GM10248 (cell line): ENCODE measurements at places on chromosomes 11 and 22.
A peak's percentile ranks its signal among the peaks of the same experiment; 100 is the strongest.

- DNase-seq = no peak
Observed at GRCh38 chr22:25161916-25162530, 37.6 kb upstream of the CRYBB3 start.

DNA sequence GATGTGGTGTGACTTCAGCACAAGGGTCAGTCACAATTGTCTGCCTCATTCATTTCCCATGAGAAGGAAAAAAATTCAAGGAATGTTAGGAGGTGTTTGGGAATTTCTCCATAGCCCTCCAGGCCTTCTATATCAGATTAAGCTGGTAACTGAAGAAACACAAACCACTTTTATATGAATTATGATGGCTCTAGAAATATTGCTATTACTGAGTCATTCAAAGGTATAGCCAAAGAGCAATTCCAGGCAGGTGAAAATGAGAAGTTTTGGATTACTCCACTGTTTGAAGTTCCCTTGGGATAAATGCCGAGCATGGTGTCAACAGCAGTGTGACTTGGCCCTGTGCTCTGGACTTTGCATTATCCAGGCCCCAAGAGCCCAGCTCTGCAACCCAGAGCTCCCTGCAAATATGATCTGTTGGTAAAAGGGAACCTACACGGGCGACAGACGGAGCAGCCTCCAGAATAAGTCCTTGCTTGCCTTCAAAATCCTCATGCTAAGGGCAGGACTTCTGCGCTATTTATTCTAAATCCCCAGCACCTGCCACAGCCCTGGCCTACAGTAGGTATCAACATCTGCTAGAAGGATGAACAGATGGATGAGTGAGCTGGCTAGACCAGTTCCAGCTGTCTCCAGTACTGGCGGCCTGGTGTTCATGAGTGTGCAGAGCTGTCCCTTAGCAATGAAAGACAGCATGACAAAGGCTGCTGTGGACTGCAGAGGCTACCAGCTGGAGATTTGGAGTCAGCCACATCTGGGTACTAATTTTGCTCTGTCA lies 67.5 kb upstream of the ZBED5 start:
- DNase-seq = no peak

GRCh38 chr22:39239561-39240423 lies 5.0 kb downstream of the PDGFB start:
- DNase-seq = no peak

GRCh38 chr22:37601540-37602442 lies 6.8 kb upstream of the GGA1 start:
- DNase-seq = no peak

DNA sequence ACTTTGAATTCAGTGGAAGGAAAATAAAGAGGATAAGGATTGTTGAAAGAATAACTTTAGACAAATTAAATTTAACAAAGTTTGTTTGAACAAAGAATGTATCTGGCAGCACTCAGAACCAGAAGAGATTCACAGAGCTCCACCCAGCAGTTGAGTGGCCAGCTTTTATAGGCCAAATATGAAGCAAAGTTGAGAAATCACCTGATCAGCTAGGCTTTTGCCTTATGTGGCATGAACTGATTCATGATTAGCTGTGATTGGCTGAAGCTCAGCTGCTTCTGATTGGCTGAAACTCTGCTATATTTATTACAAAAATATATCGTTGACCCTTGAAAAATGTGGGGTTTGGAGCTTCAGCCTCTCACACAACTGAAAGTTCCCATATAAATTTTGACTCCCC lies 62.6 kb downstream of the PIWIL4 start:
- no peak for DNase-seq

DNA sequence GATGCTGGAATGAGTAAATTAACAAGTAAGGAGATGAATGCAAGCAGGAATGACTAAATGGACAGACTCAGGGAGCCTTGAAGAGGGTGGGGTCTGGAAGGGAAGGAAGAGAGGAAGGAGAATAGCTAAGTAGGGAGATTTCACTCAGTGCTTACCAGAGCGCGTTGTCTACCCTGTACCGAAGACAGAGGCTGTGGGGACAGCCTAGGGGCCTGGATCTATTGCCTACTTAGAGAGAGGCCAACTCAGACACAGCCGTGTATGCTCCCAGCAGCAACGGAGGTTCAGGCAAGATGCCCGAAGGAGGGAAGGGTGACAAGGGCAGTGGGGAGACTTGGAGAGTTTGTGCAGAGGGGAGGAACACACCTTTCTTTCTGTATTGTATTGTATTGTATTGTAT lies at the start of gene FOLR2:
Gene FOLR2, plus strand, starts transcription at position 157 of the 400 bp plus-strand sequence. CDS start 1,791 bp downstream, outside the sequence.
- DNase-seq = no peak

GRCh38 chr22:38762551-38762983 lies 6.8 kb upstream of the SUN2 start:
- no peak for DNase-seq

DNA sequence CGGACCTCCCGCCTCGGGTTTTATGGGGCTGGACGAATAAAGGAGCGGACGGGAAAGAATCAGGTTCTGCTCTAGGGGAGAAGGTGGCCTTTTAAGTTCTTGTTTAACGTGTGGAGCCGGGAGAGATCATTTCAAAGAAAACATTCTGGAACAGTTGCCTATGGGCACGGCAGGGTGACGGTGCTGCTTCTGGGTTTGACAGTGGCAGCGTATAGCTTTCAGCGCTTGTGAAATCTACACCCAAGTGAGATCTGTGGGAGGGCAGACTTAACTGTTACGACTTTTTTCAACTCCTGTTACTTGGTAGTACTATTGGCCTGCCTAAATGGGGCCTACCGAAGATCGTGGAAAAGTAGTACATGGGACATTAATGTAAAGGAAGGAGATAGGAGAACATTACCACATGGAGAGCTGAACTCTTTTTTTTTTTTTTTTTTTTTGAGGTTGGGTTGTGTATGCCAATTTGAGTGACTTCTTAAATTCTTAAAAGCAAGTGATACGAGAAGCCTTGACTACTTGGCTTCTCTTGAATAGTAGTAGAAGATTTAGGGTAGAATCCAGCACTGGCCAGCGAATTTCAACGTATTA lies 743 bp downstream of the USP47 start:
- DNase-seq = peak; percentile 59

- DNase-seq = no peak
Observed at GRCh38 chr11:118715245-118715831, 35.9 kb upstream of the TREH start.

GRCh38 chr11:60158636-60159035 lies 24.2 kb downstream of the MS4A6A start:
- no peak for DNase-seq

DNA sequence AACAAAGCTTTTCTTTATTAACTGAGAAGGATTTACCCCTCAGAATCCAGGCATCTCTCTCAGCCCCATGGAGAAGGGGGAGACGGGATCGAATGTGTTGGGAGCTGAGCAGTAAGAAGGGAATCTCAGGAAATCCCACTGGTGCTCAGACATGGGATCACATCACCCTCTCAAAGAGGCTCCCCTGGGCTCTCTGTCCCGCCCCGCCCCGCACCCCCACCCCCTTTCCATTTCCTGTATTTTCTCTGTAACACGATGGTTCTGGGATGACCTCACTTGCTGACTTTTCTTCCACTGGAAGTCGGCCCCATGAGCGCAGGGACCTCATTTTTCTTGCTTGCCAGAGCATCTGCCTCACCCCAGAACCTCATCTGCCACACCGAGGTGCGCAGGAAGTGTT lies 100.0 kb downstream of the RPS6KA4 start:
- DNase-seq = no peak

DNA sequence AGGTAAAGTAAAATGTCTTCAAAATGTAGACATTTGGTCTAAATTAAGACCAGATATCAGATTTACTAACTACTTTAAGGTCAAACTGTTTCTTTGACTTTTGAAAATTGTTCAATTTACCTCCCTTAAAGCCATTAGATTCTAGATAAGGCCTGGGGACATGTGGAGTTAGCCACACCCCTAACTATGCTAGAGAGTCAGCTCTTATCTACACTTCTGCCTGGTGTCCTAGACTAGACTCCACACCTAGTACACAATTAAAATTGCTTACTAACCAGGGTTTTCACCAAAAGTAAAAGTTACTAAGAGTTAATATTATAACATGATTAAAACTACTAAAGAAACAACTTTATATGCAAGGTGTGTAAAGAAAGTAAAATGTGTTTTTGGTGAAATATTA lies 43.6 kb upstream of the DBX1 start:
- no peak for DNase-seq

GRCh38 chr11:70402685-70403084 lies 4.4 kb downstream of the CTTN start:
- no peak for DNase-seq

- DNase-seq = no peak
Observed at GRCh38 chr22:47783433-47784366, 1021.2 kb downstream of the TBC1D22A start.

GRCh38 chr11:111367411-111368284 lies 11.4 kb downstream of the POU2AF1 start:
- peak; percentile 72 for DNase-seq

- DNase-seq = no peak
Observed at GRCh38 chr11:90341986-90342385, 119.1 kb upstream of the CHORDC1 start.

- no peak for DNase-seq
Observed at GRCh38 chr11:44936951-44937543, 13.6 kb downstream of the TP53I11 start.

GRCh38 chr11:134417871-134418840 lies 6.1 kb upstream of the B3GAT1 start:
- no peak for DNase-seq

- no peak for DNase-seq
Observed at GRCh38 chr22:17281026-17281425, 61.8 kb upstream of the ADA2 start.

GRCh38 chr11:66391322-66391721 lies 19.8 kb upstream of the SLC29A2 start:
- DNase-seq = no peak

- no peak for DNase-seq
Observed at GRCh38 chr22:41681616-41682015, 7.1 kb downstream of the SNU13 start.

DNA sequence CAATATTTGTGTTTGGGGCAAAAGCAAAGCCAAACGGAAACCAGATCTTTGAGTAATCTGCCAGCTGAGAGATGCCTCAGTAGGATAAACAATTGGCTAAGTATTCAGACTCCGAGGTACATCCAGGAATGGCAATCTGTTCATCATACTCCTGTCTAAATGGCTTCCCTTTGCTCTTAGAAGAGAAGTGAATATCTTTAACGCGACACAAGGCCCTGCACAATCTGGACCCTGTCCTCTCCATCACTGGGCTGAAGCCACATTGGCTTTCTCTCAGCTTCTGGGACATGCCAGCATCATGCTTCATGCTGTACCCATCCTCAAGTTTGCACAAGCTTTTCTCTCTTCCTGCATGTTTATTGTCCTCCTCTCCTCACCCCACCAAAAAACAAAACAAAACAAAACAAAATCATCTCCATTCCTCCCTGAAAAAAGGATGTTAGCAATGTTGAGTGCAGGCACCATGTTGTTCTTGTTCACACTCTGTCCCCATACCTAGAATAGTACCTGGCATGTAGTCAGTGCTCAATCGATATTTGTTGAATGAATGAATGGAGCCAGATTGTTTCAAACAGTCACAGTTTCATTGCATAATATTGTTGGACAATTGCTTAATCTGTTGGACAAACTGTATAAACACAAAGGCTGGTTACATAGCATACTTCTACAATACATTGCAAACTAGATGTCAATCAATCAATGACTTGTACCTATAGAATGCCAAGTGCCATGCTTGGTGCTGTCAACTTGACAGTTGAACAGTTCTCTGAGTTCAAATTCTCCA lies 38.2 kb upstream of the SESN3 start:
- no peak for DNase-seq

DNA sequence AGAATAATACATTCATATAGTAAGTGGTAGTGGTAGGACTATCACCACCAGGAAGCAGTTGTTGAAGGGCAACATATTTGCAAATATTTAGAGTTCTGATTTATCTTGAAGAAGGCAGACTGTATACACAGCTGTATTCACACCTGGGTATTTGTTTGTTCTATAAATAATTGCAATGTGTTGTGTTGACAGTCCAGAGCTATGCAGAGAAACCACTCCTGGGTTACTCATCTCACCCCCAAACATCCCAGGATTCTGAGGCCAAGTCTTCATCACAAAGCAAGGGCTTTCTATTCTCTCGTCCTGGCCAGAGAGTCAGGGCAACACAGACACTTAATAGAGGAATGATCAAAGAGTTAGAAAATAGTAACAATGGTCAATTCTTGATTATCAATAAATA lies 102.1 kb upstream of the FAT3 start:
- DNase-seq = no peak

GRCh38 chr11:10930224-10930971 lies 72.5 kb upstream of the ZBED5 start:
- no peak for DNase-seq

DNA sequence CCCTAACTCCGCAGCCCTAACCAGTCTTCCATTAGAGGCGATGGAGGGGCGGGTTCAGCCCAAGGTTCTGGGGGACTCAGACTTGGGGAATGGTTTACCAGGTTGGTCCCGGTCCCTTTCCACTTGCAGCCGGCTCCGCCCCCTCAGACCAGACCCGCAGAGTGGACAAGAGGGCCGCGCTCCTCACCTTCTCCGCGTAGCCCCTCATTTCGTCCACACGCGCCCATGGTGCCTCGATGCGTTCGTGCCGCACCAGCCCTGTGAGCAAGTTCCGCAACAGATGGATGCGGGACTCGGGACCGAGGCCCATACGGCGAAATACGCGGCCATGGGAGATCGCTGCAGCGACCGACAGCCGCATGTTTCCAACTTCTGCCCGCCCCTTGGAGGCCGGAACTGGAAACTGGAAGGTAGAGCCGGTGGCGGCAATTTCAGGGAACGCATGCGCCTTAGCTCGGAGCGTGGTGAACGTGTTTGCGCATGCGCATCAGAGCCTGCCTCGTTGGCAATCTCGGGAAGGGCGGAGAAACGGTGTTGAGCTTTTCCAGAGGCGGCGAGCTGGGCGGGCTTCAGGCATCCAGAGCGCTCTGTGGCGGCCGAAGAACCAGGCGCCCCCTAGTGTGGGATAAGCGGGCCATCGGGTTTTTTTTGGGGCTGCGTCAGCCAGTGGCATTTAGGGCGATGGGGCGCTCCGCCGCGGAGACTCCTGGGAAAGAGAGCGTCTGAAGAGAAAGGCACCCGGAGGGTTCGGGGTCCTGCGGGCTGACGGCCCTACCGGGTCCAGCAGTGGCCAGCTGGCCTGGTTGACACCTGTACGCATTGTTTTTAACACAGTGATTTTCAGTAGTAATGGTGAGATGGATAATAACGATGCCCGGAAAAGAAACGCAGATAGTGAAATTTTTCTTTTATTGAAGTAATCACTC lies at the start of gene MRPL17:
Gene MRPL17, minus strand, starts transcription at position 405 of the 926 bp plus-strand sequence. Its CDS starts 44 bp downstream, at position 361.
- peak; percentile 97 for DNase-seq

DNA sequence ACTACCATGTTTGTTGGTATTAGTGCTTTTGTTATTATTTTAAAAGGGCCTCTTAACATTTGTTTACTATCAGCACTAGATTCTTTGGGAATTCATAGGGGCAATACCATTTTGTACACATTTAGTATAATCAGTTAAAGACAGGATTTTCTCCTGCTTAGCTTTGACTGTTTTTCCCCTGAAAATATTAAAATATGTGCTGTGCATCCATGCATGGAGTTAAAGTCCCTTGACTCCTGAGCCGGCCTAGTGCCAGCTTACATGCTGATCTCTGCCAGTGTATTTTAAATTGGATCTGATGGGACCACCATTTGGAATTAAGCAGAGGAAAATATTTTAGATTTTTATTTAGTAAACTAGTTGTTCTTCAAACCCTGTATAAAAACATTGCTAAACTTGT lies 161.4 kb downstream of the METTL15 start:
- DNase-seq = no peak
